Activated T-helper 1 cell treated with anti-CD3 and anti-CD28 coated beads, Interleukin-12 subunit alpha, Interleukin-12 subunit beta, Interleukin-2, Interleukin-4 antibody, amounts not matched to agents 30 ng/mL and 10 ng/mL and 1 ng/mL, durations not matched to agents 14 hours and 24 hours and 36 hours (primary cell): ENCODE measurements at places on chromosomes 1 and 21. TPM values are rescaled to one million over a fixed set of nuclear protein-coding genes. Genes with fewer than 3 reads are reported as not detected.

DNA sequence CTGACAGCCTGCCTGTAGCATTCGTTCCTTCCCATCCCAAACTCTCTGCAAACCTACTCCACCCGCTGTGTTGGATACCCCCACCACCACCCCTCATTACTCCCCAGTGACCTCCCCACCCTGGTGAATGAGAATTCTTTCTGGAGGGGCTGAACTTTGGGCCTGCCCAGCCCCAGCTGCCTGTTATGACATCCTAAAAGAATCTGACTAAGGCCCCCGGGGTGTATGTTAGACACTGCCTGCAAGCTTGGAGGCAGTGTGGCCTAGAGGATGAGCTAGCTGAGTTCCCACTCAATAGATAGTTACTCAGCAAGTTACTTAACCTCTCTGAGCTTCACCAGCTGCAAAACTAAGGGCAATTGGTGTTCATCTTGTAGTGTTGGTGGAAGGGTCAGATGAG lies 110.2 kb upstream of the FGGY start:
- no peak for DNase-seq
- no peaks in the 10 kb centered on the region for H3K4me1 ChIP-seq
- H3K36me3 ChIP-seq = peaks cover 1% of the 10 kb centered on the region
- H3K27me3 ChIP-seq = peaks cover 5% of the 10 kb centered on the region
- H3K4me3 ChIP-seq = no peak overlapping the region
- H3K27ac ChIP-seq = no peak overlapping the region

GRCh38 chr1:10825592-10825991 lies 29.1 kb upstream of the CASZ1 start:
- H3K4me3 ChIP-seq = no peak overlapping the region
- no peak overlapping the region for H3K27ac ChIP-seq
- no peak for DNase-seq
- no peaks in the 10 kb centered on the region for H3K36me3 ChIP-seq
- peaks cover 15% of the 10 kb centered on the region for H3K27me3 ChIP-seq

GRCh38 chr1:61210435-61211154 lies 128.2 kb downstream of the NFIA start:
- H3K27me3 ChIP-seq = peaks cover 27% of the 10 kb centered on the region
- H3K4me3 ChIP-seq = no peak overlapping the region
- peaks cover 6% of the 10 kb centered on the region for H3K4me1 ChIP-seq
- no peak overlapping the region for H3K27ac ChIP-seq

DNA sequence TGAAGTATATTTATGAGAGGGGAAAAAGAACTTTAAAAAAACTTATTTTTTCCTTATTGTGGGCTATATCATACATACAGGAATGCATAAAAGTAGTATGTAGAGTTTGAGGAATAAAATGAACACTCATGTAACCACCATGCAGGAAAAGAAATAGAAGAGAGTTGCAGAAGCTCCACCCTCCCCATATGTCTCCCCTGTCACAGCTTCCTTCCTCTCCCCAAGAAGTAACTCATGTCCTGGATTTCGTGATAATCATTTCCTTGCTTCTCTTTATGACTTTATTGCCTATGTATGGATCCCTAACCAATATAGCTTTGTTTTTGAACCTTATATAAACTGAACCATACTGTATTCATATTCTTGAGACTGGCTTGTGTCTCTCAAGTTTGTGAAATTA lies 126.4 kb downstream of the ZZZ3 start:
- H3K36me3 ChIP-seq = peaks cover 2% of the 10 kb centered on the region
- no peak overlapping the region for H3K4me3 ChIP-seq
- no peak for DNase-seq
- H3K4me1 ChIP-seq = no peaks in the 10 kb centered on the region
- H3K27me3 ChIP-seq = peaks cover 2% of the 10 kb centered on the region
- H3K27ac ChIP-seq = no peak overlapping the region

DNA sequence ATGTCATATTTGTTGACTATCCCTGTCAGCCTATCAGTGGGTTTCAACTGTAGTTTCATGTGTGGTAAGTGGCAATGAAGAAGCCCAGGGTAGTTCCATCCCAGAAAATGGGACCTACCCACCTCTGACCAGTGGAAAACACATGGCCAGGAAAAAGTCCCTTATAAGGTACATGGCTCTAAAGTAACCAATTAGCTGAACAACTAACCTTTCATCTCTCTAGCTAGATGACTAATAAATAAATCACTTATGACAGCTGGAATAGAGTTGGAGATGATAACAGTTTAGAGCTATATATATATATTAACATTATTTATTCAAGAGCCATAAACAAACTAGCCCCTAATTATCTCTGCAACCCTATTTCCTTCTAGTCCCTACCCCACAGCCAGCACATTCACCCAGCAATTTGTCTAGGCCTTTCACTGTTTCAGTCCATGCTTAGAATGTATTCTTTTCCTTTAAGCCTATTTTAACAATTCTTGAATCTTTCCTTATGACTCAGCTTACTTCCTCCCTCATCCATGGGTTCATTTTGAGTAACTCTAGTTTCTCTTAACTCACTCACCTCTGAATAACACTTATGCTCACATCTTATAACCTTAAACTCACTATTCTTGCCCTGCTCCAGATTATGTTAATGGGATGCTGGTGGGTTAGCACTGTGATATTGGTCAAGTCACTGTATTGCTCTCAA lies 83.7 kb downstream of the TNFSF18 start:
- H3K27ac ChIP-seq = peak overlapping the region; percentile 59
- H3K4me3 ChIP-seq = no peak overlapping the region

DNA sequence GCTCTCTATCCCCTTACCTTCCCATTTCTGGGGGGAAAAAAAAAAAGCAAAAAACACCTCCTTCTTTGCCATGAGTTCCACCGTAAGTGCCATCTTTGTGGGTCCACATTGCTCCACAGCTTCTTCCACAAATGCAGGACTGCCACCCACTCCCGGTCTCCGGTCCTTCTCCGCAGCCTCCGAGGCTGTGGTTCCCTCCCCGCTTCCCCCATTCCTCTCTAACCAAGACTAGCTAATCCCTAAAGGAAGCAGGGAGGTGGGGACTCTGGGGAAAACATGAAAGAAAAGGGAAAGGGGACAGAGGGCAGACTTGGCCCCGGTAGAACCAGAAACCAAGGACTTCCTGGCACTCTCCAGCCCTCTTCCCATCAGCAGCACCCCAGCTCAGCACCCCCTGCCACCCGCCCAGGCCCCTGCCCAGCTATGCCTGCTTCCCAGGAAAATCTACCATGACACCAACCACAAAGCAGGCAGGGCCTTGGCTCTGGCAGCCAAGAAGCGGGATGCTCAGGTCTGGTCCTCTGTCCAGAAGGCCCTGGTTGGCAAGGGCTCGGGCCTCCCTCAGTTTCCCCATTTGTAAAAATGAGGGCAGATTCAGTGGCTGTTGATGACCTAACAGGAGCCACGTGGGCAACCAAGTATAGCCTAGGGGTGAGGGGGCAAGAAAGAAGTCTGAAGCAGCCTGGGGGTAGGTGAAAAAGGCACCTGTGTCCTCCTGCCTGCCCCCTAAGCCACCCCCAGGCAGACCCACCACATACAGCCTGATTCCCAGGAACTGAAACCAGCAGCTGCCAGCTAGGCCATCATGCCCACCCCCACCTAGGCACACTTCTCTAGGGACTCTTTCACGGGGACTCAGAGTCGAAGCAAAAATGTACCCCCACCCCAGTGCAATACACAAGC lies 2.5 kb downstream of the EPHA2 start:
- H3K27me3 ChIP-seq = peaks cover 44% of the 10 kb centered on the region
- no peaks in the 10 kb centered on the region for H3K36me3 ChIP-seq
- no peak overlapping the region for H3K27ac ChIP-seq
- no peak overlapping the region for H3K4me3 ChIP-seq
- peaks cover 15% of the 10 kb centered on the region for H3K4me1 ChIP-seq

DNA sequence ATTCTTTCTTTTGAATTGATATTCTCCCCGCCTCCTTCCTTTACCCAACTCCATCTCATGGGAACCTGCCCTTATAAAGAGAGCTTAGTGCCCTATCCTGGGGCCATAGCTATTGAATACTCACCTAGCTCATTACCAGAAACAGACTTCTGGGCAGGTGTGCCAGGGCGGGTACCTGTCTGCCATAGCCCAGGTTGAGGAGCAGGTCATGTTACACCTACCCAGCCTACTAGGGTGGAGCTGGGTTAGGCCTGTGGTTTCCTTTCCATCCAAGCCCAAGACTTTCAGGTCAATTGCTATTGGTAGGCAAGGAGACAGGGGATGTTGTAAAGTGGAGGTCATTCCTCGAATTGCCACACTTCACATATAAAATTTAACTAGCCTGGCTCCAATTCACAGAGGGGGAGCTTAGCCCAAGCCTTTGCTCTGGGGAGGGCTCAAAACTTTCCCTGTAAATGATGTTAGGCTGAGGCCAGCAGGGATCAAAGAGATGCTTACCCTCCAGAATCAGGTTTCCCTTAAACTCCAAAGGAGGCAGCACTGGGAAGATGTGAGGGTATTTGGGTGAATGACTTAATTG lies 87.1 kb upstream of the IPO9 start:
- no peaks in the 10 kb centered on the region for H3K36me3 ChIP-seq
- no peak overlapping the region for H3K4me3 ChIP-seq
- DNase-seq = no peak
- H3K4me1 ChIP-seq = peaks cover 5% of the 10 kb centered on the region
- H3K27me3 ChIP-seq = peaks cover 62% of the 10 kb centered on the region

- no peaks in the 10 kb centered on the region for H3K36me3 ChIP-seq
- H3K4me3 ChIP-seq = no peak within 1 kb of the TSS
- H3K27ac ChIP-seq = no peak within 1 kb of the TSS
- H3K27me3 ChIP-seq = no peaks in the 10 kb centered on the region
- H3K4me1 ChIP-seq = no peaks in the 10 kb centered on the region
- no peak for DNase-seq
These were observed at the start of gene OR2M7 for GRCh38 chr1:248324468-248324867. OR2M7 (minus strand) TSS chr1:248324568; CDS start chr1:248324568, 0 bp downstream.

DNA sequence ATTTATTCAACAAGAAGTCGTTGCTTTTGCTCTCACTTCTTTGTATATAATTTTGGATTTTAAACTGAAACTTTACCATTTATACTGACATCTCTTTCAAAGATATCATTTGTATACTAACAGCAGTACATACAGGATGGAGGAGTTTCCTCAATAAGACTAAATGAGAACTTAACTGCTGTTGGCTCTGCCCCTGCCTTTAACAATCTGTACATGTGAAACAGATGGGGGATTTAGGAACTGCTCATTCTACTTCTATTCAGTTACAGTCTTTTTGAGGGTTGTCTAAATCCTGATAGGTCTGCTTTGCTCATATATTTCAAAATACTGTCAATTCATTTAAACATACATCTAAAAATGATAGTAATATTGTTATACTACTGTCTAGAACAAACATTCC lies 663.2 kb downstream of the ADGRL2 start:
- H3K4me1 ChIP-seq = no peaks in the 10 kb centered on the region
- H3K4me3 ChIP-seq = no peak overlapping the region
- DNase-seq = no peak
- H3K27ac ChIP-seq = no peak overlapping the region
- no peaks in the 10 kb centered on the region for H3K36me3 ChIP-seq

GRCh38 chr1:32666901-32667566 lies 16.0 kb downstream of the RBBP4 start:
- H3K4me3 ChIP-seq = no peak overlapping the region
- peaks cover 12% of the 10 kb centered on the region for H3K4me1 ChIP-seq
- no peaks in the 10 kb centered on the region for H3K27me3 ChIP-seq
- no peak overlapping the region for H3K27ac ChIP-seq
- DNase-seq = no peak

GRCh38 chr1:231594123-231594522 lies 32.5 kb upstream of the DISC1 start:
- H3K4me1 ChIP-seq = peaks cover 22% of the 10 kb centered on the region
- no peak overlapping the region for H3K27ac ChIP-seq
- no peaks in the 10 kb centered on the region for H3K36me3 ChIP-seq
- no peak overlapping the region for H3K4me3 ChIP-seq
- peaks cover 6% of the 10 kb centered on the region for H3K27me3 ChIP-seq

DNA sequence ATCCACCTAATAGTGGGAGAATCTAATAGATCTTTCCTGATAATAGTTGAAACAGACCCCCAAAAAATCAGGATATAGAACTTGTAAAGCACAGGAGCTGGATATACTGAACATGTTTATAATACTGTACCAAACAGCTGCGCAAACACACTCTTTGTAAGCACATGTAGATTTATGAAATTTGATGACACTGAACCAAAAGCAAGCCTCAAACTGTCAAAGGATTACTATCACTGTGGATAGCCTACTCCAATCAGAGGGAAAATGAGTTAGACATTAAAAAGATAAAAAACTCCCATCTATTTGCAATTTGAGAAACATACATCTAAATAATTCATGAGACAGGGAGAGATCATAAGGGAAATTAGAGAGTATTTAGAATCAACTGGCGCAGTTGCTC lies 26.1 kb downstream of the RCAN3 start:
- no peak for DNase-seq
- H3K36me3 ChIP-seq = peaks cover 24% of the 10 kb centered on the region
- H3K27me3 ChIP-seq = no peaks in the 10 kb centered on the region
- H3K27ac ChIP-seq = no peak overlapping the region
- H3K4me1 ChIP-seq = peaks cover 24% of the 10 kb centered on the region

DNA sequence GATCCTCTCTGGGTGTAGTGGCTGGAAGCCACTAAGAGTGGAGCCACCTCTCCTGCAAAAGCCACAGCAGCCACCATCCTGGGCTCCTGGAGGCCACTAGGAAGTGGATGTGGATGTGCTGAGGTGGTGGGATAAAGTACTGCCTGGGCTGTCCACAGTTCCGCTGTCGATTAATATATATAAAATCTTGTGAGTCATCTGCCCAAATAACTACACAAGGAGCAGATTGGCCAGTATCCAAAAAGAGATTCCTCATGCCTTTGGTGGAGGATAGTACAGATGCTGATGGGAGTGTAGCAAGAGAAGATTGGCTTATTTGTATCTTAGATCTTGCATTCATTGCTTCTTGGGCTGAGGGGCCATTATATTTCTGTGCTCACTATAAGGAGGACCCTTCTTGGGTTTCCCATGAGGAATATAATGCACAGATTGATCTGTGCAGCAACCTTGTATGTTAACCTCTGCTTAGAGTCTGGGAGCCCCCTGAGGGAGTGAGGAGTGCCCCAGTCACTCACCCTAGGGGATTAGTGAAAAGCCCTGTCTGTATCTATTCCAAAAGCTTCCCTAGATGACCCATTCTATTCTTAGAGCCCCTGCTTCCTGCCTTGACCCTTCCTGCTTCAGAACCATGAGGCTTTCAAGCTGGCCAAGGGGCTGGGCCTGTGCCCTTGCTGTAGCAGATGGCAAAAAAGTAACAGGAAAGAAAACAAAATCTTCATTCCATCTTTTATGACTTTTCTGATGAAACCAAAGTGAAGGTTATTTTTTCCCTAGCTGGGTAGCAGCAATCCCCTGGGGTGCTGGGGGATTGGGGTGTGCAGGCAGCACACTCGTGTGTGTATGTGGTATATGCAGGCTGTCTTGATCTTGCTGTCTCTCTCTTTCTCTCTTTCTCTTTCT lies 31.7 kb downstream of the RCSD1 start:
- peaks cover 50% of the 10 kb centered on the region for H3K4me1 ChIP-seq
- H3K4me3 ChIP-seq = no peak overlapping the region
- no peaks in the 10 kb centered on the region for H3K27me3 ChIP-seq
- H3K36me3 ChIP-seq = peaks cover 23% of the 10 kb centered on the region

KIF21B gene
- 50.4 and 52.0 TPM in 2 replicates for total RNA-seq

RGS13 gene
- total RNA-seq = not detected in 2 replicates

MAP3K21 gene
- 1.8 and 2.1 TPM in 2 replicates for total RNA-seq

HSF2BP gene
- total RNA-seq = 1.2 TPM in 2 replicates

ATF3 gene
- 23.0 and 23.3 TPM in 2 replicates for total RNA-seq

LUZP1 gene
- total RNA-seq = 23.3 and 27.7 TPM in 2 replicates

MPZL1 gene
- 40.8 and 40.9 TPM in 2 replicates for total RNA-seq
